Gastroesophageal sphincter (tissue), 4 donors: ENCODE measurements at places on chromosomes 1 and 21. TPM values are rescaled to one million over a fixed set of nuclear protein-coding genes. Genes with fewer than 3 reads are reported as not detected.

The RAB25 gene
- not detected for total RNA-seq

The RXFP4 gene
- total RNA-seq, result not detected

The KCNA3 gene
- total RNA-seq, result 0.67 TPM

The AMY1C gene
- not detected for total RNA-seq

The OR2AK2 gene
- total RNA-seq, result not detected

The FNDC5 gene
- 7.3 TPM for total RNA-seq

The ADGRL4 gene
- total RNA-seq, result 17.9 TPM

DNA sequence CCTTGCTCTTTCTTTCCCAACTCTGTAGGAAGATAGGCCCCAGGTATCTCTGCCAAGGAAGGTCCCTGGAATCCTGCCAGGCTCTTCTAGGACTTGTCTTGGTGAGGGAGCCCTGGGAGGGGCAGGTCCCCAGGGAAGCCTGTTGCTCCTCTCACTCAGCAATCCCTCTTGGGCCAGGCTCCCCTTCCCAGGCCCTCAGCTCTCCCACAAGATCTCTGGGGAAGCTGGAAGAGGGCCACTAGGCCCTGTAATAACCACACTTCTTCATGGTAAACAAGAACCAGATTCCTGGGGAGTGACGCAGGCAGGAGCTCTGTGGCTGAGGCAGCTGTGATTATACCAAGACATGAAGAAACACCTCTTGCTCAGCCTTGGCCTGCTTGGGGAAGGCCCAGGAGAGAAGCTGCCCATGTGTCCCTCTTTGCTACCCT is 9.9 kb upstream of the MAPKAPK2 start:
- ATAC-seq, result peak; percentile 94

DNA sequence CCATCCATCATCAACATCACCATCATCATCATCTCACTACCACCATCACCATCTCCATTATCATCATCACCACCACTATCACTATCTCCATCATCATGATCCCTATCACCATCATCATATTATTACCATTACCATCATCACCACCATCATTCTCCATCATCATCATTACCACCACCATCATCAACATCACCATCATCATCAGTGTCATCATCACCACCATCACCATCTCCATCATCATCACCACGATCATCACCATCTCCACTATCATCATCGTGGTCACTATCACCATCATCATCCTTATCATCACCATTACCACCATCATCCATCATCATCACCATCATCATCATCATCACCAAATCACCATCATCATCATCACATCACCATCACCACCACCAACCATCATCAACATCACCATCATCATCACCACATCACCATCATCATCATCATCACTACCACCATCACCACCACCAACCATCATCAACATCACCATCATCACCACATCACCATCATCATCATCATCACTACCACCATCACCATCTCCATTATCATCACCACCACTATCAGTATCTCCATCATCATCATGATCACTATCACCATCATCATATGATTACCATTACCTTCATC is 202.1 kb upstream of the VAMP3 start:
- no peak for ATAC-seq

DNA sequence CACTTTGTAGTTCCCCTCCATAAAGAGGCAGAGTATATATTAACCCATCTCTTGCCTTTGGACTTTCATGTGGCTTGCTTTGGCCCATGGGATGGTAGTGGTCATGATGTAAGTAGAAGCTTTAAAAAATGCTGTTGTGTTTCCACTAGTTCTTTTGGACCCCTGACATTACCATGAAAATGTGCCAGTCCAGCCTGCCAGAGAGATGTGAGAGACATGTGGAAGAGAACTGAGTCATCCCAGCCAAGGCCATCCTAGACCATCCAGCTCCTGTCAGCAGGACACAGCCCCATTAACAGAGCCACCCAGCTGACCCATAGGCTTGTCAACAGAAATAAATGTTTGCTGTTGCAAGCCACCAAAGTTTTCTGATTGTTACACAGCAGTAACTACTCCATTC is 3.9 kb upstream of the CD101 start:
- ATAC-seq, result no peak

- no peak for ATAC-seq
These were observed 65.8 kb downstream of the CD34 start for GRCh38 chr1:207845109-207845508.

GRCh38 chr21:31781737-31782136 is 49.8 kb upstream of the SCAF4 start:
- peak; percentile 55 for ATAC-seq

- ATAC-seq, result no peak
These were observed 11.2 kb downstream of the SPATA46 start for GRCh38 chr1:162365284-162366020.

DNA sequence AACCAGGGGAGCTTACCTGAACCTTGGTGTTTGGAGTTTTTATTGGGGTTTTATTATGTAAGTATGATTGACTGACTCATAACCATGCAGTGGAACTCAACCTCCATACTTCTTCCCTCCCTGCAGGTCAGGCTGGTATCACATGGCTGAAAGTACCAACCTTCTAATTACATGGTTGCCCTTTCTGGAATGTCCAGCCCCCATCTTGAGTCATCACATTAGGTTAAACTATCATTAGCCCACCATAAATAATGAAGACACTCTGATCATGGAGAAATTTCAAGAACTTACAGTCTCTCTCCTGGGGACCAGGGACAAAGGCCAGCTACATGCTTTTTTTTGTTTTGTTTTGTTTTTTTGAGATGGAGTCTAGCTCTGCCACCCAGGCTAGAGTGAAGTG is 19.2 kb upstream of the DPH5 start:
- no peak for ATAC-seq

DNA sequence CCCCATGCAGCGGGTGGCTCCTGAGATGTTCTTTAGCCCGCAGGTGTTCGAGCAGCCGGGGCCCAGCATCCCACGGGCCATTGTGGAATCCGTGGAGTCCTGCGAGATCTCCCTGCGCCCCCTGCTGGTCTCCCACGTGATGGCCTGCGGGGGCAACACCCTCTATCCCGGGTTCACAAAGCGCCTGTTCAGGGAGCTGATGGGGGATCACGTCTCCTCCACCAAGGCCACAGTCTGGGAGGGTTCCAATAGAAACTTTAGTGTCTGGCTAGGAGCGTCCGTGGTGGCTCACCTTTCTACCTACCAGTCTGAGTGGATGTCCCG is 71.0 kb downstream of the ACTL8 start:
- peak; percentile 25 for ATAC-seq

DNA sequence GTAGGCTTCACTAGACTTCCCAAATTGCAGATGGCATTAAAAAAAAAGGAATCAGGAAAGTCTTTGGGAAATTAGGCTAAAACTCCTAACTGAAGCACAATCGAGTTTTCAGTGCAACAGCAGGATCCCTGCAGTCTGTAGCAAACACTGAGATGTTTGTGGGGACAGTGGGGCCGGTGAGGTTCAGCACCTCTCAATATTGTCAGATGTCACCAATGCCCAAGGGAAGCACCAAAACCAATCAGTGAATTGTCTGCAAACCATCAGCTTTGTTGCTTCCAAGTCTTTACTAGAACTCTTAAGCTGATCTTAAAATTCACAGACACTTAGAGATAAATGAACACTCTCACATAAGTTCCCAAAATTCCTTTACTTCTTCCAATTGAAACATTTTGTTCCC is 2.6 kb downstream of the ERG start:
- ATAC-seq, result no peak

DNA sequence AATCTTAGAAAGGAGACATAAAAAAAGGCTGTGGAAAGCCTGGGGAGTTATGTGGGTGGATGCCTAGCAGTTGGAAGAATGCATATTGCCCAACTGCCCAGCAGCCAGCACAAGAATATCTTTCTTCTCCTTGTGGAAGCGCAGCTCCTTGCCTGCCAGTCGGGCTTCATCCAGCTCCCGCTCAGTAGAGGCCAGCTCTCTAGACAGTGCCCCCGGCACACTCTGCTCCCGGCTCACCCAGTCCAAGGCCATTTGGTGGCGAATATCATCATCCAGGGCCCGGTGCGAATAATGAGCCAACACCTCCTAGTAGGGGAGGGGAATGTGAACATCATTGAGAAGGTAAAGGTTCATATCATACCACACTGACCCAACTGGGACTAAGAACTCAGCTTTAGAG is 9.0 kb upstream of the RBM8A start:
- ATAC-seq, result no peak

- ATAC-seq, result no peak
These were observed 292.9 kb downstream of the PTGER3 start for GRCh38 chr1:70754701-70755100.

DNA sequence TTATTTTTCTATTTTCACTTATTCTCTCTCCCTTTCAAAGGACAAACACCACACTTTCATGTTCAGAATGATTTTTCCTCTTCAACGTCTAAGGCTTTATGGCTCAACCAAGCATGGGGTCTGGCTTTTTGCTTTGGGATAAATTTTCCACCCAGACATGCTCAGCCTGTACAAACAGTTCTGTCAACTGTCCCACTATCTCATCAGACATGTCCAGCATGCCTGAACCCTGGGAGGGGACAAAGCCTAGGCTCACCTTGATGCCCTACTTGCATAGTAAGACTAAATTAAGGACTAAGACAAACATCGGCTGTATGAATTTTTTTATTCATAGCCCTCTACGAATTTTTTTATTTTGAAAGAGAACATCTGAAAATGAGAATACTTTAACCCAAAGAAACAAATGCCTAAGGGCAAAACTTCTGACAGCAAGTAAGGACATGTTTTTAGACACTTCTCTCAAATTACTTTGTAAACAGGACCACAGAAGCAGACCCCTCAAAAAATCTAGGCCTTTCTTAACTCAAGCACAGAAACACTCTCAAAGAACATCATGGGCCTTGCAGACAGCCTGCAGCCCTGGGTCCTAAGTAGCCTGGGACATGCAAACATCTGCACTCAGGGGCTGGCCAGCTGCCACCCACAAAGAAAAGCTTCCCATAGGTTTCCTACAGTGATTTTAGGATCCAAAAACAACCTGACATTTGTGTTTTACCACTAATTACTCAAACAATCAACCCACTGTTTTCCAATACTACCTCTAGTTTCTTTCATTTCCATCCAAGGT is 72.3 kb upstream of the PALMD start:
- ATAC-seq, result no peak
